CD4-positive, alpha-beta T cell treated with Interleukin-4 for 1 hour (primary cell): ENCODE measurements at places on chromosomes 2 and 18.

GRCh38 chr2:210443527-210443926 lies 33.0 kb downstream of the LANCL1 start:
- no peak for DNase-seq

DNA sequence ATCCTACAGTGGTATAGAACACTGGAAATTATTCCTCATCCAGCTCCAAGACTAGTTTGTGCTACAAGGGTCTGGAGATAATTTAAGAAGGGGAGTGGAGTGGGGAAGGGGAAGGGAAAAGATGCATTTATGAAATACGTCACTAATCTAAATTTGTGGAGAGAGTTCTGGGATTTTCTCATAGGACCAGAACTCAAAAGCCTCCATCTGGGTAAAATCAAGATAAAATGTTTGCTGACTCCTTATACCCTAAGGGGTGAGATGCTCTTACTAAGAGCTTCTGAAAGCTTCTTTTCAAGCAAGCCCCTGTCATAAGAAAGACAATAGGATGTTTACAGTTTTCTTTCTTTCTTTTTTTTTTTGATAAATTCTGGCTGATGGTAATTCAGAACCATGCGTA lies 88.5 kb upstream of the RBMS1 start:
- no peak for DNase-seq

DNA sequence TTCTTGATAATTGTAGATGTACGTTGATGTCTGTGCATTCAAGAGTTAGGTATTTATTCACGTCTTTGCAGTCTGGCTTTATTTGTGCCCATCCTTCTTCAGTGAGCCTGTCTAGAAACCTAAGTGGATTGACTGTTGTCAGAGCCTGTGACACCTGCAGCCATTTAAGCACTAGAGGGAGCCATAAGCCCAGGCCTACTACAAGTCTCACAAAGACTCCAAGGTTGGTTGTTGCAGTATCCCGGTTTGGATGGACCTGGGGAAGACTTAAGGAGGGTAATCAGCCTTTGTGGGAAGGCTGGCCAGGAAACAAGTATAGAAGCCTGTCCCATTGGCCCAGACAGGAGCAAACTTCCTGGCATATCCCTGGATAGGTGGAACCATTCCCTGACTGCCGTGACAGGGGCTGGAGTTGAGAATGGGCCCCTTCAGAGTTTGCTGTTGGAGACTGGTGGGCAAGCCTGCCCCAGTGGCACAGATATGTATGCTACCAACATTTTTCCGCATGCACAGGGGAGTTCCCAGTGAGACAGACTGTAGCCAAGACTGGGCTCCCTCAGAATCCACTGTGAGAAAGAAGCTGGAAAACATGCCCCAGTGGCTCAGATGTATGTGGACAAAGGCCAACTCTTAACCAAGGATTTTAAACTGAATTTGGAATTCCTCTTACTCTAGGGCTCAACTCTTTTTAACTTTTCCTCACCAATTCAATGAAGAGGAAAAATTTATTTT lies 9.3 kb upstream of the LRRC30 start:
- no peak for DNase-seq

DNA sequence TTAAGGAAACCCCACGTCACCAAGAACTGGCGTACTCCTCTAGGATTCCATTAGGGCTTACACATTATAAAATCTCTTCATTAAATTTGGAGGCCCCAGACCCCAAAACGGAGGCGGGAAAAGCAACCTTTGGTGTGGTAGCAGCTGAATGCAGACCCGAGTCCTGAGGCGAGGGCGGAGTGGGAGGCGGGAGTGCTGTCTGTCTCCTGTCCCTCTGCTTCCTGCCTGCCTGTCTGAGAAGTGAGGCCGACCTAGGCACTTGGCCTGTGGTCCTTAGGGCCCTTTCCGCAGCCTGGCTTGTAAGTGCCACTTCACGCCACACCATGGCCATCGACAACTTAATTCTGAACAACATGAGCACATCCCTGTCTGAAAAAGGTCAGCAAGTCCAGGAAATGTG lies 102.1 kb downstream of the RTN4 start:
- DNase-seq: no peak

GRCh38 chr2:201362396-201362795 lies 5.3 kb upstream of the FLACC1 start:
- DNase-seq: no peak

- DNase-seq: no peak
Measured at GRCh38 chr2:180370511-180371205, 363.6 kb upstream of the CWC22 start.

DNA sequence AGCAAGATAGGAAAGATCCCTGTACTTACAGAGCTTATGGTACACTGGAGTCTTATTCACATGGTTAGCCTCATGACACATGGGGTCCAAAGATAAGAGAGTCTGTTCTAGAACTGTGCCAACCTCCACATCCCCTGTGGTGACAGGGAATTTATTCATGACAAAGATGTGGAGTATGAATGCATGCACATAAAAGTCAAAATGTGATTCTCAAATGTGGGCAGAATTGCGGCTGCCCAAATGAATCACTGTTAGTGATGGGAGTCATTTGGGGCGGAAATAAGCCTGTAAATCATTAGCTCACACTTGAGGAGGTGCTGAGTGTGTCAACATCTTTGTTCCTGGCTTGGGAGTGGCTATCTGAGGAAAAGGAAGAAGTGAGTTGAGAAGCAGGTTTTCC lies 560.6 kb downstream of the SLC4A3 start:
- DNase-seq: no peak

DNA sequence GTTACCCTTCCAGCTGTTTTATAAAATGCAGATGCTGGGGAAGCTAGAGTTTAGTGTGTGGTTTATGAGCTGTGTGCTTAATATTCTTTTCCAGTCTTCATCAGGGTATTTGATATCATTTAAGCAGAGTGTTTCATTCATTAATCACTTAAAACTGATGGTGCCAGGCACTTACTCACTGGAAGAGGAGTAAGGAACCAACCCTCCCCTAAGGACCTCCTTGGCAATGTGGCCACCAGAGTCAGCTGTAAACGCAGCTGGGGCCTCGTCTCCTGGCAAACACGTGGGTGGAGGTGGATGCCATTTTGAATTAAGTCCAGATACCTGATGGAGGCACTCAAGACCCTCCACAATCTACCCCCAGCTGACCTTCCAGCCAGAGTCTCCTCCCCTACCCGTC lies 331.6 kb downstream of the CLIP4 start:
- no peak for DNase-seq

DNA sequence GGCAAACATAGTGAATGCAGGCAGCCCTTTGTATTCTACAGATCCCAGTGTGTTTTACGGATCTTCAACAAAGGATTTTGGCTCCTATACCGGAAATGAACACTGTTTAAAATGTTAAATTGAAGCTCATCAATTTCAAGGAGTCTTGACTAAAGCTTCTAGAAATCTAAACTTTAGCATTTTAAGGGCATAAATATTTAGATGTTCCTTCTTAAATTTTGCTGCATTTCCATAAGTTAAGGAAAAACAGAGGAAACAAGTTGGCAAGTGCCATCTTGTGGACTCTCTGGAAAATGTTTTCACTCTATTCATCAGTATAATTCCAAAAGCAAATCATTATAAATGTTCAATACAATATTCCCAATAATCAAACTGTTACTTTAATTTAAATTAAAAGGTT lies 19.6 kb downstream of the CHN1 start:
- no peak for DNase-seq

GRCh38 chr2:174442546-174443510 lies 44.0 kb downstream of the GPR155 start:
- DNase-seq: no peak

GRCh38 chr2:162074928-162075688 lies 1.1 kb upstream of the DPP4 start:
- DNase-seq: no peak

- DNase-seq: peak; percentile 72
Measured at GRCh38 chr18:3596637-3597384, 146.8 kb downstream of the TGIF1 start.

DNA sequence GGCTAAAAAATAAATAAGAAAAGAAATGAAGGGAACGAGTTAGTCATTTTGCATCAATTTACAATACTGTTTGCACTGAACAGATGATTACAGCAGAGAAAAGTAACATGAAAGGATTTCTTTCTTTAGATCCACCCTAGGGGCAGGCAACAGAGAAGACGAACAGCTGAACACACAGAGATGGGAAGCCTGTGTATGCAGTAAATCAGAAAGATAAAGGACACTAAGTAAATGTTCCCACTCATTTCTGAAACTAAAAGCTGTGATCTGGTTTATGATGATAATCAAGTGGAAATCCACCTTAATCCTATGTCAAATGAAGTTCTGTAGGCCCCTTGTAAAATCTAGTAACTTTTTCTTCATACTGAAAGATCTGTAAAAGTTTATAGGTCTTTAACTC lies 54.2 kb downstream of the AKAIN1 start:
- DNase-seq: no peak

DNA sequence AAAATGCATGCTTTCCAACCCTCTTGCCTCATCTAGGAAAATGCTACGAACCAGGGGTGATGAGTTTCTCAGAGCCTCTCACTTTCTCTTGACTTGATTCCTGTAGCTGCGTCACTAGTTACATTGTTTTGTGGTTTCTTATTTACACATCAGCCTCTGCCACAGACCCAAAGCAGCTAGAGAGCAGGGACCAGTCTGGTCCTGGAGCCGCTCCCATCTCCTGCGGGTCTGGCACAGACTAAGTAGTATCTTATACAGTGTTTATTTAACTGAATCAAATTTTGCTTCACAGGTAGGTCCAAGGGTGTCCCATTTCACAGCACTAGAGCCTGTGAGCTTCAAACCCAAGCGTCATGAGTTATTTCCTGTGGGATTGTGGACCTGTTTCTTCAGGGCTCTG lies 310.5 kb downstream of the MYCN start:
- DNase-seq: no peak

- DNase-seq: no peak
Measured at GRCh38 chr2:237092920-237093781, 7.5 kb downstream of the COPS8 start.

- no peak for DNase-seq
Measured at GRCh38 chr18:9337873-9338272, 3.3 kb downstream of the TWSG1 start.

DNA sequence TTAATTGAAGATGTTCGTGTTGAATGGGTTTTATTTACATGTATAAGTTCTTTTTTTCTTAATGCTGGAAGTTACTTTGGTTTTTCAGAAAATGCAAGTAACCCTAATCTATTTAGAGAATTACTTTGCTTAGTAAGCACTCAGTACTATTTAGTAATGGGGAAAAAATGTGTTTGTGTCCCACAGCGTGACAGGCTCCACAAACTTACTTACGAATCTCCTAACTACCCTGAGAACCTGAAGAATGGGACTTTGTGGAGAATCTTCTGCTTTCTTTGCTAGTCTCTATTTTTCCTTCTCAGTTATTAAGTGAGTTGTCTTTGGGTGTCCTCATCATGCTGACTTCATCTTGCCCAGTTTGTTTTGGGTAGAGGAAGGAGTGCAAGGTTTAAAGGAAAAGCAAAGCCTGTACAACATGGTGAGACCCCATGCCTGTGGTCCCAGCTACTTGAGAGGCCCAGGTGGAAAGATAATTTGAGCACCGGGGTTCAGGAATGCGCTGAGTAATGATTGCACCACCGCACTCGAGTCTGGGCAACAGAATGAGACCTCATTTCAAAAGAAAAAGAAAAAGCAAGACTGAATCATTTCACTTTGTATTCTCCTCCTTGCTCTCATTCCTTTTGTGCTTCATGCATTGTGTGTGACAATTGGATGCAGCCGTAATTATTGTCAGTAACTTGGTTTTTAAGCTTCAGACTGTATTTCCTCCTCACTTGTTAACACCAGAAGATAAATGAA lies 10.2 kb downstream of the NEDD4L start:
- no peak for DNase-seq

DNA sequence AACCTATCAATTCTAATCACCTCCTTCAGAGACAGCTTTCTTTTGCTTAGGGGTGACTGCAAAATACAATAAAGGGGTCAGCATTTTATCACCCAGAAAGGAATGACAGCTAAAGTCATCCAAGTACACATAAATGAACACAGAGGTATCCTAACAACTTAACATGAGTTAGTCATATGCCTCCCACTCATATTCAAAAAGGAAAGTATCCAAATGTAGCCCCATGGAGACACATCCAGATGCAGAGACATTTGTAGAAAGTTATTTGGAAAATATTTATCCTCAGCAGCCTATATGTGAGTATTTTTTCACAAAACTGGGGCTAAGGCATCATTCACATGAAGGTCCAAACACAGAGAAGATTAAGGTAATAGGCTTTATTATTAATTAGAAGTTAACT lies 1579.7 kb upstream of the SLC39A10 start:
- DNase-seq: no peak

- DNase-seq: no peak
Measured at GRCh38 chr2:190896477-190896876, 15.9 kb downstream of the GLS start.

- no peak for DNase-seq
Measured at GRCh38 chr2:219578811-219579613, 6.9 kb downstream of the INHA start.

DNA sequence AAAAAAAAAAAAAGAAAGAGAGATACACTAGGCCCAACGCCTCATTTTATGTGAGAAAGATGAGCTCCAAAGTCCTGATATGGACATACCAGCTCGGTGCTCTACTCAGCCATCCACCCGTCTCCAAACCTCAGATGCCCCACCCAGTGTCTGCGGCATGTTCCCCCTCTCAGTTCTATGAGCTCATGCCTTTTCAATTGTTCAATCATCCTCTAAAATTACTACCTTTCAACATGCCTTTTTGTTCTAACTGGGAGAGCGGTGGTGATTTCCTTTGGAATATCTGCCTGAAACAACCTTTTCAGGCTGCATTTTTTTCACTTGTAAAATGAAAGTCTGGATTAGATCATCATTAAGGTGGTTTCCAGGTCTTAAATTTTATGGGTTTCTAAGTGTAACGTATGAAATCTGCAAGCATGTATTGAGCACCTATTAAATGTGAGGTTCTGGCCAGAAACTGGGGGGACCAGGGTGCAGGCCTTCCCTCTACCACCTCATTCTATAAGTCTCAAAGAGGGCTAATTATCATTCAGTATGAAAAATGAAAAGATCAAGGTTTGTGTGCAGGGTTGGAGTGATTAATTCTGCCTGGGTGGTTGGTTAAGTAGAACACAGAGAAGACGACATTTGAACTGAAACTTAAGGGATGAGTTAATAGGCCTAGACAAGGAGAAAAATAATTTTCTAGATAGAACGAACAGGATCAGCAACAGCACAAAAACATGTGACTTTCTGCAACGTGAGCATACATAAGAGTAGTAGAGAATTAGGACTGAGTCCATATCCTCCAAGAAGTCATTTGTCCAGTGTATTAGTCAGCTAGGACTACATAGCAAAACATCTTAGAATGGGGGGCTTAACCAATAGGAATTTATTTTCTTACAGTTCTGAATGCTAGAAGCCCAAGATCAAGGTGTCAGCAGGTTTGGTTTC lies 87.4 kb upstream of the GLS start:
- DNase-seq: no peak

- no peak for DNase-seq
Measured at GRCh38 chr2:234395891-234396420, 100.9 kb downstream of the ARL4C start.

GRCh38 chr18:74456017-74456348 lies 1.1 kb downstream of the DIPK1C start:
- DNase-seq: no peak

- peak; percentile 20 for DNase-seq
Measured at GRCh38 chr18:21599585-21600525, 649 bp downstream of the ESCO1 start.
